Neuronal stem cell (in vitro differentiated cells): ENCODE measurements at places on chromosomes 1 and 21.

- no peak for DNase-seq
Observed at GRCh38 chr1:117146575-117147340, 25.2 kb upstream of the TRIM45 start.

DNA sequence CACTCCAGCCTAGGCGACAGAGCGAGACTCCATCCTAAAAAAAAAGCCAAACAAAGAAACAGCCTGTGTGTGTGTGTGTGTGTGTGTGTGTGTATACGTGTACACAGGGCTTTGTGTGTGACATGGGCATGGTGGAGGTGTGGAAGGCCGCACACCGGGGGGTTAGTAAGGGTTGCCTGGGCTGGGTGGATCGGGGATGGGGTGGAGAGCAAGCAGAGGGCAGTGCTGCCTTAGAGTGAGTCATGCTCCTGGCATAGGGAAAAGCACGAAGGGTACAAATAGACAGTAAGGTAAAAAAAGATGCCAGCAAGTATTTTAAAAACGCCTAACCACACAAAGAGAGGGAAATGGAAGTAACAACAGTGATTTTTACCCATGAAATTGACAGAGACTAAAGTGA is 6.2 kb downstream of the PRMT2 start:
- no peak for DNase-seq

DNA sequence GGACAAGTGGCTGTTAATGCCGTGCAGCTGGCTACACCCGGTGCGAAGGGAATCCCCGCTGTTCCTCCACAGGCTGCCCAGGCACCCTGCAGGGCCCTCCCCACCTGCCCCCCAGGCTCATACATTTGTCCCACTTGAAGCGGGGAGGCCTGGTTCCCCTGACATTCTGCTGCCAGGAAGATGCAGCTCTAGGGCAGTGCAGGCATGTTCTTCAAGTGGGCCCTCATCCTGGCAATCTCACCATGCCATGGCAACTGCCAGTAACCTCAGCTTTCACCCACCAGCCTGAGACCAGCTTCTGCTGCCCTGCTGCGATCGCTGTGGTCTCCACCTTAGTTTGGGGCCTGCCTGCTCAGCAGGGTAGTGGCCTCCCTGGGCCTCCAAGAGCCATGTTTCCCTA is 151.9 kb upstream of the COL6A1 start:
- no peak for DNase-seq

GRCh38 chr1:15329104-15329820 is 80.4 kb upstream of the EFHD2 start:
- DNase-seq: no peak

- no peak for DNase-seq
Observed at GRCh38 chr21:35227786-35228185, 178.7 kb upstream of the RUNX1 start.

DNA sequence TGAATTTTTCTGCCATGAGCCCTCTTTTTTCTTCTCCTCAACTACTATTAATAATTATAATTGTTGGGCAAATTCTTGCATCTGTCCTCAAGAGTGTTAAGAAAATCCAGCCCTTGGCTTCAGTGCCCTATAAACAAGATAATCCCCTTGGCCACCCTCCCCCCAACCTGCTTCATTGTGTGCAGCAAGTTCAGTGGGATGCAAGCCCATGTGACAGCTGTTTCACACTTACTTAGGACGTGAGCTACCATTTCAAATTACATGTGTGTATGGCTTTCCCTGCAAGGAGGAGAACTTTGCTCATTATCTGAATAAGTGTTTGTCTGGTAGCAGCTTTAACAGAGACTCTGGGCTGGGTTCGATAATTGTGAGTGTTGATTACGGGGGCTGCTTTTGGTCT is 276.2 kb downstream of the CACNA1E start:
- no peak for DNase-seq

- DNase-seq: no peak
Observed at GRCh38 chr1:59025898-59026426, 242.1 kb upstream of the JUN start.

- DNase-seq: peak; percentile 46
Observed at GRCh38 chr1:226737819-226738420, 1.2 kb downstream of the ITPKB start.

GRCh38 chr1:174829990-174830389 is 169.8 kb upstream of the CACYBP start:
- no peak for DNase-seq

DNA sequence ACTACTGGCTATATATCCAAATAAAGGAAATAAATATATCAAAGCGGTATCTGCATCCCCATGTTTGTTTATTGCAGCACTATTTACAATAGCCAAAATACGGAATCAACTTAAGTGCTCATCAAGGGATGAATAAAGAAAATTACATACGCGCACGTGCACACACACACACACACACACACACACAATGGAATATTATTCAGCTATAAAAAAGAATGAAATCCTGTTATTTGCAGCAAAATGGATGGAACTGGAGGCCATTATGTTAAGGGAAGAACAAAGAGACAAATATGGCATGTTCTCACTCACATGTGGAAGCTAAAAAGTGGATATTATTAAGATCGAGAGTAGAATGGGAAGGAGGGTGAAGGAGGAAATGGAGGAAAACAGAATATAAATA is 20.2 kb downstream of the COPA start:
- DNase-seq: no peak
